ENCODE measurements at places on chromosomes 2 and 18.

DNA sequence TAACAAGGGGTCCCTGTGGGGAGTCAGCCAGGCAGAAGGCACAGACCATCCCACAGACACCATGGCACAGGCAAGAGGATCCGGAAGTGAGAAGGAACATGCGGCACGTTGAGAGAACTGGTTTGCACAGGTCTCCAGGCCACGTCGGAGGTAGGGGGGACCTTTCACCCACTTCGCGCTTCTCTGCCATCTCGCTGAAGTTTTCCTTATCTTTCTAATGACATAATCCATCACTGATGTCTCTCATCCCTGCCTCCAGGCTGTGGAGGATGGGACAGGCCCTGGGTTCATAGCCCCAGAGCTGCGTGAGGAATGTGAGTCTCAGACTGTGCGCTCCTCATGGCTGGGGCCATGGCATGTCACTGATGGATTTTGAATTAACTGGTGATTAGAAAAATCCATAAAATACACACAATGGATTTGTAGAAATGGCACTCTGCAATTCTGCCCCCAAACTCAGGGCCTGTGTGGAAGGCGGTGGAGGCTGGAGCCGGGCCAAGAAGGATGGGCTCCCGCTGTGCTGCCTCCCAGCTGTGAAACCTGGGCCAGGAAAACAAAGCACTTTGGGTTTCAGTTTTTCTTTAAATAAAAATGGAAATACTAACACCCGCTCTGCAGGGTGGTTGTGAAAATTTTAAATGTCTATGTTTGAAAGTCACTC, 113.3 kb upstream of the ALKAL2 start:
- no peak for DNase-seq

- no peak for DNase-seq
Measured at GRCh38 chr18:51082571-51083267, 52.7 kb downstream of the SMAD4 start.

GRCh38 chr18:13191779-13192178, 26.8 kb upstream of the LDLRAD4 start:
- no peak for DNase-seq

DNA sequence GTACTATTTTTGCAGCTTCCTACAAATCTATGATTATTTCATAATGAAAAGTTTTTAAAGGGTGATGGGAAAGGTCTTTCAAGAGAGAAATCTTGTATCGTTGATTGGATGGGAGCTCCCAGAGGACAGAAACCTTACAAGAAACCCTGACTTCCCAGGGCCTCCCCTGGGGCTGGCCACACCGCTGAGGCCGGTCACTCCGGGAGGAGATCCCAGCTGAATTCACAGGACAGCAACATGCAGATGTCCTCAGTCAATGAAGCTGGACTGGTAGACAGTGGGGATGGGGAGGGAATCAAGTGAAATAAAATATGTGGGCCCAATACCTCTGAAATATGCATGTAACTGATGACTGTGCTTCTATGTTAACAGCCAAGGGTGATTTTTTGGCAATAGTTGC, 135.6 kb downstream of the TFCP2L1 start:
- no peak for DNase-seq

DNA sequence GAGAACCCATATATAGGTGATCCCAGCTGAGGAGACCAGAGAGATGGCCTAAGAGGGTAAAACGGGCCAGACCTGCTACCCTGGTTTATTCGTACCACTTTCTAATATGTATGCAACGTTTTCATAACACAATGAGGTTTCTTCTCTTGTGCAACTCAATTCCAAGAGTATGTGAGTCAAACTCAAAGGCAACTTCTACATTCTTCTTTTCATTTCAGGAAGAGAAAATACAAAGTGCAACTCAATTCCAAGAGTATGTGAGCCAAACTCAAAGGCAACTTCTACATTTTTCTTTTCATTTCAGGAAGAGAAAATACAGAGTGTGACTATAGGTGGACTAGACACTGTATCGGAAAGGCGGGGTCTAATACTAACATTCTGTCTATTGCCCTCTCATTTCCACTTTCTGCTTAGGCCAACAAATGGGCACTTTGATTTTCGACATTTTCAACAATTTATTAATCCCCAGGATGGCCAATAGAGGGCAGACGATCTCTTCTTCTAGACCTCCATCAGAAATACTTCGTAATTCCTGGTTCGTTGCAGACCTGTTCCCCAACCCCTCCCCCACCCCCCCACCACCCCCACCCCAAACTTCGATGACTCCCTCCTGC, 3.7 kb upstream of the CRIM1 start:
- peak; percentile 60 for DNase-seq

DNA sequence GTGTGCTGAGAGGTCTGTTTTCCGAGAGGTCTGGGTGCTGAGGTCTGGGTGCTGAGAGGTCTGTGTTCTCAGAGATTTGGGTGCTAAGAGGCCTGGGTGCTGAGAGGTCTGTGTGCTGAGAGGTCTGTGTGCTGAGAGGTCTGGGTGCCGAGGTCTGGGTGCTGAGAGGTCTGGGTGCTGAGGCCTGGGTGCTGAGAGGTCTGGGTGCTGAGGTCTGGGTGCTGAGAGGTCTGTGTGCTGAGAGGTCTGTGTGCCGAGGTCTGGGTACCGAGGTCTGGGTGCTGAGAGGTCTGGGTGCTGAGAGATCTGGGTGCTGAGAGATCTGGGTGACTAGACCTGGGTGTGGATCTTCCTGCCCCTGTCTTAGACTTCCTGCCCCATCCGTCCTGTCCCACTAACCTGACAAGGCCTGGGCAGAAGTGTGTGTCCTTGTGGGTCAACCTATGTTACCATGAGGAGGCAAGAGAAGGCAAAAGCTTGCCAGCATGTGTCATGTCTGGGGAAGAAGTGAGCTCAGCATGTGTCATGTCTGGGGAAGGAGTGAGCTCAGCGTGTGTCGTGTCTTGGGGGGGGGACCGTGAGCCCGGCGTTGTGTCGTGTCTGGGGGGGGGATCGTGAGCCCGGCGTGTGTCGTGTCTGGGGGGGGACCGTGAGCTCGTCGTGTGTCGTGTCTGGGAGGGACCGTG, 69.3 kb downstream of the KCNG2 start:
- no peak for DNase-seq

DNA sequence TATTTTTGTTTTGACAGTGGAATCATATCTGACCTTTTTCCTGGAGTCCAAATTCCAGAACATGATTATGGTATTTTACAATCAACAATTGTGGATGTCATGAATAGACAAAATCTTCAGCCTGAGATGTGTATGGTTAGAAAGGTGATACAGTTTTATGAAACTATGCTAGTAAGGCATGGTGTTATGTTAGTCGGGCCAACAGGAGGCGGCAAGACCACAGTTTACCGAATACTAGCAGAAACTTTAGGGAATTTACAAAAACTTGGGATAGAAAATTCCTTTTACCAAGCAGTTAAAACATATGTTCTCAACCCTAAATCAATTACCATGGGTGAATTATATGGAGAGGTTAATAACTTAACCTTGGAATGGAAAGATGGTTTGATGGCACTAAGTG, 137.0 kb downstream of the DNAH6 start:
- no peak for DNase-seq

DNA sequence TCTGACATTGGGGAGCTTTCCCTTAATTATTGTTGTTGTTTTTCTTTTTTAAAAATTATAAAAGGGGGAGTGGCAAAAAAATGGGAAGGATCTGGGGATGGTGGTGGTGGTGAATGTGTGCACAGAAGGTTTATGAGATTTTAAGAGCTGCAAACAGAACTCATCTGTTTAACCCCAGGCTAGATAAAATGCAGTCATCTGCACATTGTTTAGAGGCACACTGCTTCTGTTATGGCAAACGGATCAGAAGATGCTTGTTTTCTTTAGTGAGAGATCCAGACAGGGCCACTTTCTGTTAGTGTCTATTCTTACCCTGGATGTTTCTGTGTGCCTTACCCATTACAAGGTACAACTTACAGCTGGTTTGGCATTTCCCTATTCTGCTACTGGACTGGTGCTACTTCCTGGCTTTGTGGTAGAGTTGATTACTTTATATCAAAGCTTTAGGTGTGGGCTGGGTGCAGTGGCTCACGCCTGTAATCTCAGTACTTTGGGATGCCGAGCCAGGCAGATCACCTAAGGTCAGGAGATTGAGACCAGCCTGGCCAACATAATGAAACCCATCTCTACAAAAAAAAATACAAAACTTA, 68.2 kb upstream of the NRP2 start:
- DNase-seq: no peak

- DNase-seq: no peak
Measured at GRCh38 chr18:76765649-76766048, 56.7 kb upstream of the ZNF236 start.

DNA sequence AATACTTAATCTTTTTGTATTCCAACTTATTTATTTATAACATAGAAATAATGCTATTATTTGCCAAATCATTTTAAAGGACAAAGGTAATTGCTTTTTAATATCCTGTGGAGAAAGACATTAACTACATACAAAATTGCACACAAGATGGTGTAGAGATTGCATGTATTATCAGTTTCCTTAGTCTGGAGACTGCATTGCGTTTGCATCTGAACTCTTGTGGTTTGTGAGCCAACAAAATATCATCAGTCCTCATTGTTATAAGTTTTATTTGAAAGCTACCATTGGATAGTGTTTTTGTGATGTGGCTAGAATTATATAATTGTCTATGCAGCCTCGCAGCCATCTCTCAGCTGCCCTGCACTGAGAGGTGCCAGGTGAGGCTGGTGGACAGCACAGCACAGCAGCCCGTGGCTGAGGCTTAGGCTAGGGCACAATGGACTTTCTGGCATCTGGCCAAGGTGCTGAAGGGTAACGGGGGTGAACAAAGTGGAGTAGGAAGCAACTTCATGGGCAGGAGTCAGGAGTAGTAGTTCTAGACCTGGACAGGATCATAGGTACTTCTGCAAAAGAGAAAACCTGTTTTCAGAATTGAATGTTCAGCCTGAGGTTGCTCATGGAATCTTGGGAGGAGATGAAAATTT, 15.1 kb downstream of the RASGRP3 start:
- DNase-seq: no peak

DNA sequence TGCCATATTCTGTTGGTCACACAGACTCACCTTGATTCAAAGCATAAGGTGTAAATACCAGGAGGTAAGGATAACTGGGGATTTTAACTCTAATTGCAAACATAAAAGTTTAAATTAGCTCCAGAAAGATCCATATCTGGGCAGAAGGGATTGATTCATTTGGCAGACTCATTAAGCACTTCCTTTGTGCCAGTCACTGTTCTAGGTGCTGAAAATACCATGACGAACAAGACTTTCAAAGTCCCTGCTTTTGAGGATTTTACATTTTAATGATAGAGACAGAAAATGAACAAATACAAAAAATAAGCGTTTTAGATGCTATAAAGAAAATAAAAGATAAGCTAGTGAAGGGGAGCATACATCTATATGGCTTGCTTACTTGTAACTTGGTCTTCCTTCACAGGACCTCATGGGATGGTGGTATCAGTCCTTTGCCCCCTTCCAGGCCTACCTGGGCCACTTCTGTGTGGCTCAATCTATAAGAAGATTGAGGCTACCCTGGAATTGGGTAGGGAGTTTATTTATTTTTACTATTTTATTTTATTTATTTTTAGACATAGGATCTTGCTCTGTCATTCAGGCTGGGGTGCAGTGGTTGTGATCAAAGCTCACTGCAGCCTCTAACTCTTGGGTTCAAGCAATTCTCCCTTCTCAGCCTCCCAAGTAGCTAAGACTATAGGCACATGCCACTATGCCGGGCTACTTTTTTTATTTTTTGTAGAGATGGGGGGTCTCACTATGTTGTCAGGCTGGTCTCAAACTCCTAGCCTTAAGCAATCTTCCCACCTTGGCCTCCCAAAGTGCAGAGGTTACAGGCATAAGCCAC, 212.8 kb downstream of the MYCN start:
- DNase-seq: no peak

GRCh38 chr18:79495591-79496071, 99.9 kb downstream of the NFATC1 start:
- DNase-seq: no peak

DNA sequence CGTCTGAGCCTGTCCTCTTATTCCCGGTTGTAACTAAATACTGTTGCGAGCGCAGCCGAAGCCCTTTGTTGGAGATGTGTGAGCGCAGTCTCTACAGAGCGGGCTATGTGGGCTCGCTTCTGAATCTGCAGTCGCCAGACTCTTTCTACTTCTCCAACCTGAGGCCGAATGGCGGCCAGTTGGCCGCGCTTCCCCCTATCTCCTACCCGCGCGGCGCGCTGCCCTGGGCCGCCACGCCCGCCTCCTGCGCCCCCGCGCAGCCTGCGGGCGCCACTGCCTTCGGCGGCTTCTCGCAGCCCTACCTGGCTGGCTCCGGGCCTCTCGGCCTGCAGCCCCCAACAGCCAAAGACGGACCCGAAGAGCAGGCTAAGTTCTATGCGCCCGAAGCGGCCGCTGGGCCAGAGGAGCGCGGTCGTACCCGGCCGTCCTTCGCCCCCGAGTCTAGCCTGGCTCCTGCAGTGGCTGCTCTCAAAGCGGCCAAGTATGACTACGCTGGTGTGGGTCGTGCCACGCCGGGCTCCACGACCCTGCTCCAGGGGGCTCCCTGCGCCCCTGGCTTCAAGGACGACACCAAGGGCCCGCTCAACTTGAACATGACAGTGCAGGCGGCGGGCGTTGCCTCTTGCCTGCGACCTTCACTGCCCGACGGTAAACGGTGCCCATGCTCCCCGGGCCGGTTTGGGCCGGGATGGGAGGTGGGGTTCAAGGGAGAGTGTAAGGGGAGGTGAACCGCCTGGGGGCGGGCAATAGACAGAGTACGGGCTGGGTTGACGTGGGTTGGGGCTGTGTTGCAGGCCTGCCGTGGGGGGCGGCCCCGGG, at the start of gene HOXD12:
Gene HOXD12, plus strand, starts transcription at position 68 of the 819 bp plus-strand sequence. Its CDS starts 7 bp downstream, at position 75.
- DNase-seq: no peak

DNA sequence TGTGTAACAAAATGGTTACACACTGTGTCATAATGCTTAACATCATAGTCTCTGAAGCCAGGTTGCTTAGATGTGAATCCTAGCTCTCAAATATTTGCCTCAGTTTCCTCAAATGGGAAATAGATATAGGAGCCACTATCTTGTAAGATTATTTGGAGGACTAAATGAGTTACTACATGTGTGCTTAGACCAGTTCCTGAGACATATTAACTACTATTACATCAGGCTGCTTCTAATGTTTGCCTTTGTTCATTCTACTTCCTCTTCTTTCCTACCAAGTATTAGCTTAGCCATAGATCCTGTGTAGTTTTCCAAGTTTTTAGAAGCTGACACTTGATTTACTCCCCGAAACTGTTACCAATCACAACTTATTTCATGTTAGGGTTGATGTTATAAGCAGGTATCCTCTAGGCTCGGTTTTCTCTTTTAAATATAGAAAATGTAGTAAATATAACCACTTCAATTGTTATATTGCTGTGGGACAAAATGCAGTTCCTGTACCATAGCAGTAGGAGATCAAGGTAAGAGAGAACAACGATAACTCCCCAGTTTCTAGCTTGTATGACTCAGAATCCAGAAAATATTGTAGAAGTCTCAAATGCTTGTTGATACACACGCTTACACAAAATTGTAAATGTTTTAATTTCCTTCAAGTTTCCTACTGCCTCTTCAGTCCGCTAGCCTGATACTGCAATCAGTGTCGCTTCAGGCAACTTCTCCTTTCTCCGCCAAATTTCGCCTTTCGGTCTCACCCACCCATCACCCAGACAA, 751 bp upstream of the DNAJC10 start:
- peak; percentile 41 for DNase-seq

GRCh38 chr2:74856004-74856578, 22.2 kb downstream of the HK2 start:
- DNase-seq: no peak
